B cell (primary cell): ENCODE measurements at places on chromosomes 7 and 10.

DNA sequence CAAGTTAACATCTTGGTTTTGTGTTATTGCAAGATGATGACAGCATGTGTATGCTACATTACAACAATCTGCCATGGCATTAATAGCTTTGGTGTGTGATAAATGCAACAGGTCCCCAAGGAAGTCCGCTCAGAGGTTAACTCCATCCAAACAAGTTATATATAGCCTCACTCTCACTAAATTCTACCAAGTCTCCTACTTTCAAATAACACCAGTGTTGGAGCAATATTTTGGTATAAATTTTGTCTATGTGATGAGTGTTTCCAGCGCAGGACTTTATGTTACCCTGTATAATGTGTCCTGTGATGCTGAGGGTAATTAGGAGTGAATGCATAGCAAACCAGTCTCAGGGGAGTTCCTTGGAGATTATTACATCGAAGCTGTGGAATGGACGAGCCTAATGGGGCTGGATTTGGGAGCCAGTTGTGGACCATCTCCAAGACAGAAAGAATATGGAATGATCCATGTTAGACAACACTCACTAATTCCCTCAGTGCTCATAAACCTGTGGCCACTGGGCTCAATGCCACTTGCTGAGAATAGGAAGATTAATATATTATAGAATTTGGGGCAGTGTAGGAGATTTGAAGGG, 127.6 kb upstream of the CXCL12 start:
- DNase-seq: no peak

GRCh38 chr10:108775911-108776475, 1147.3 kb downstream of the XPNPEP1 start:
- DNase-seq: no peak

DNA sequence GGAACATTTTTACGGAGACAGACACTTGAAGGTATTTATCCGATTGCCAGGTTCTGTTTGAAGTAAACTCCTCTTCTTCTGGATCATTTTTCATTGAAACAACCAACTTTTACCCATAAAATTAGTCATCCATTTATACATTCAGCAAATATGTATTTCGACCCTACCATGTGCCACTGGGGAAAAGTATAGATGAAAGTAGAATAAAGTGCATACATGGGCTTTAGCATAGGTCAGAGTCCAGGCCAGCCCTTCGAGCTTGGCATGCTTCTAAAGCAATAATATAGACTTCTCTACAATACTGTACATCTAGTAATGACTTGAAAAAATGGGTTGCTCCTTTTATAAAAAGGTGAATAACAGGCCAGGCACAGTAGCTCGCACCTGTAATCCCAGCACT, 10.1 kb downstream of the SLC25A16 start:
- no peak for DNase-seq

DNA sequence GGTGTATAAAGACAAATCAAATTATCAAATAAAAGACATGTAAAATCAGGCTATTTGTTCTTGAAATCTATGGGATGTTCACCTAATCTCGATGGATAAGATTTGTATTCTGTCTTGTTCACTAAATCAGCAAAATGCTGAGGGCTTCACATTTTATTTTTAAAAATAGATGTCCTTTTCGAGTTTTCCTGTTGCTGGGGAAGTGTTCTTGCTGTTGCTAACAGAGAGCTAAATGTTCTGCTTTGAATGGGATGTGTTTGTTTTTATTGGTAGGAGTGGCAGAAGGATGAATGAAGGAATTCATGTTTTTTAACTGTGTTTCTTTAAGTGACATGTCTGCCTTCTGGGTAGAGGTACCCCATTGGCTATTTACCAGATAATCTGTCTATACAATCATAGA, 7.3 kb upstream of the SNX13 start:
- no peak for DNase-seq

DNA sequence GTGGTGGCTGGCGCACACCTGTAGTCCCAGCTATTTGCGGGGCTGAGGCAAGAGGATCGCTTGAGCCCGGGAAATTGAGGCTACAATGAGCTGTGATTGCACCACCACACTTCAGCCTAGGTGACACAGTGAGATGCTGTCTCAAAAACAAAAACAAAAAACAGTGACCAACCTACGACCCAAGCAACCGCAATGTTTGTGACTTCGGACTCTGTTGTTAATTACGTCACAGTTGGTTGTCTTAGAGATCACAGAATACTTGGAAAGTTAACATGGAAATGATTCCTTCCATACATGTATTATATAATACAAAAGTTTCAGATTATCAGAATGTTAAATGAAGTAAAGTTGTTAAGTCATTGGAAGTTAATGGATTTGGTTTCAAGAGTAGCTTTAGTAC, 106.2 kb downstream of the REEP3 start:
- DNase-seq: no peak

GRCh38 chr10:22429146-22429545, 83.8 kb downstream of the SPAG6 start:
- DNase-seq: no peak

DNA sequence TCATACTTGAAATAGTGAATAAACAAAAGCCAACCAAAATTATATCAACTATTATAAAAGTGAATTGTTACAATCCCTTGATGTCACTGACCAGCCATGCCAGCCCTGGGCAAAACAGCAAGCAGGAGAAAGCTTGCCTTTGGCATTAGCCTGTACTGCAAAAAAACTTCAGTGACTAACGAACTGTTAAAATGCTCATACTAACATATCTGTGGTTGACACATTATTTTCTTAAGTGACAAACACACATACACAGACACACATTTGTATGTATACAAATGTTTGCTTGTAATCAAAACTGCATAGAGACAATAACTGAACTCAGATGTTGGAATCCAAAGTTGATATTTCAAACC, 29.5 kb downstream of the CHCHD3 start:
- no peak for DNase-seq

DNA sequence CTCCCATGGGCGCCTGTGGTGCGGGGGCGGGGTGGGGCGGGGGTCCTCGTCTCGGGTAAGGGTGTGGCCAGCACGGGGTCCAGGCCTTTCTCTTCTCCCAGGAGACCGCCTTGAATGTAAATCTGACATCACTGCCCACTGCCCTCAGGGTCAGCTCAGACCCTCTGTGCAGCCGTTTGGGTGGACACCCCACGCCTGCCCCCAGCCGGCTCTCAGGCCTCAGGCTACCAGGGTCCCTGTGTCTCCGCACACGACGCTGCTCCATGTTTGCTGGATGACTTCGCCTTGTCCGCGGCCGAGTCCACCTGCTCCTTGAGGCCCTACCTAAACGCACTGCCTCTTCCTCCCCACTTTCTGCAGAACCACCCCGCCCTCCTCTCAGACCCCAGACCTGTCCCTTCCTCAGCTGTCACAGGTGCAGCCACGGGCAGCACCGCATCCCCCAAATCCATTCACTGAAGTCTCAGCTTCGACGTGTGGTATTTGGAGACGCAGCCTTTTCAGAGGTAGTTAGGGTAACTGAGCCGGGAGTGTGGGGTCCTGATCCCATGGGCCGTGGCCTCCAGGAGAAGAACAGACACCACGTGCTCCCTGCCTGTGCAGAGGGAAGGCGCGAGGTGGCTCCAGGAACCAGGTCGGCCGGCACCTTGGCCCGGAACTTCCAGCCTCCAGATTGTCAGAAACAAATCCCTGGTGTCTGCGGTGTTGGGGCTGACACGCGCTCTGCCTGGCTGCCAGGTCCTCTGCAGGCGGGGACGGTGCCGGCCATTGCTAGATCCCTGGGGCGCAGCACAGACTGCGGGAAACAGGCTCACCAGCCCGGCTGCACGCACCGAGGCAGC, 97.4 kb upstream of the DIP2C start:
- DNase-seq: no peak

- no peak for DNase-seq
Observed at GRCh38 chr7:25029075-25029474, 49.1 kb upstream of the OSBPL3 start.

DNA sequence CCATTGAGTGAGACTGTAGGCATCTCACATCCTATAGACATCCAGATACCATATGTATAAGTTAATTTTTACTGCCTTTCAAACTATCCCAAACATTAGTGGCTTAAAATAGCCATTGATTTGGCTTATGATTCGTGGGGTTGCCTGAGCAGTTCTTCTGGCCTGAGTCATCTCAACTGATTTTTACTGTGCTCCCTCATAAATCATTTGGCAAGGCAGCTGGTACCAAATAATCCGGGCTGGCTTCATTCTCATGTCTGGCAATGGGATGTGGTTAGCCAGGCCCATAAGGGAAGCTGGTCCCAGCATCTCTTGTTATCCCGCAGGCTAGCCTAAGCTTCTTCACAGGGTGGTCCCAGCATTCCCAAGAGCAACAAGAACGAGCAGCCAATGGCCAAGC, 6.7 kb upstream of the LRGUK start:
- DNase-seq: no peak

GRCh38 chr10:80259405-80259871, 30.0 kb downstream of the MAT1A start:
- DNase-seq: no peak

DNA sequence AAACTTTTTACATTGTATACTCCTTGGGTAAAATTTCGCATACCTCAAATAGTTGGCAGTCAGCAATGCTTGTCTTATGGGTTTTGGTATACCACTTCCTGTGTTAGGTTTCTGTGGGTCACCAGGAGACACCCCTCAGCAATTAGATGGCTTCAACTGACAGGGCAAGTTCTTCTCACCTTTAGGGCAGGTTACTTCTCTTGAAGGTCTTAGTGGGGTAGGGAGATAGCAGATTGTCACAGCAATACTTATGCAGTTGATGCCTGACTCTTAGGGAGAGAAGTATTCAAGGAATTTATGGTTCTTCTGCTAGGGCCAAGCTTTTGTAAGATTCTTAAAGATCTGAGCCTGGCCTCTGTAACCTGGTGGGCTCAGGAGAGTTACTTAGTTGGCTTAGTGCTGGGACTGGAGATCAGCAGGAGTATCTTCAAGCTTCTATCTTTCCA, 42.9 kb downstream of the MKLN1 start:
- peak; percentile 47 for DNase-seq

- DNase-seq: no peak
Observed at GRCh38 chr10:110286841-110287240, 17.9 kb downstream of the SMNDC1 start.

GRCh38 chr10:32530231-32530630, 84.3 kb downstream of the CCDC7 start:
- DNase-seq: no peak

DNA sequence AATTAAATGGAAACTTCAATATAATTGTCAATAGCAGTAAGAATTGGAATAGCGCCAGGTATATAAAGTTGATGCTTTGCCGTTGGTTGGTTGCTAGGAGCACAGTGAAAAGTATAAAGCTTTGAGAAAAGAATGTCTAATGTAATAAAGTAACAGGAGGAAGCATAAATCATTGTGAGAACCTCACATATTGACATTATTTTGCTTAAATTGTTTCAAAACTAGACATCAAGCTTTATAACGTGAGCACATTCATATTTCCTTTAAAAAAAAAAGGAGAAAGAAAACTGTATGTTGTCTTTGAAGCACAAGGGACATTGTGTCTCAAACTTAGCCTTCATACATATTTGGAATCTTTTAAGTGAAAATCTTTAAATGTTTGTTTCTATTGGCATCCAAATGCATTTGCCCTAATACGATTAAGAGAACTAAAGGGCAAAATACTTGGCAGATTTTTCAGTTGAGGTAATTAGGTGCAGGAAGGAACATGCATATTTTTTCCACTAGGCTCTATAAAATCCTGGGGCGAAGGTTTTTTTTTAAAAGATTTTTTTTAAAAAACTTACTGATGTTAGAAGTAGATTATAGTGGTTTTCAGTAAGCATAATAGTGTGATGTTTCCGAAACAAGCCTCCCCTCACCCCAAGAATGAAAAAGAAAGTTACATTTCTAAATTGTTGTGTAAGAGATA, 92.4 kb downstream of the ARID5B start:
- DNase-seq: no peak

- no peak for DNase-seq
Observed at GRCh38 chr7:128035712-128036111, 4.5 kb upstream of the LRRC4 start.

GRCh38 chr7:143410521-143411004, 1.9 kb upstream of the EPHA1 start:
- no peak for DNase-seq

DNA sequence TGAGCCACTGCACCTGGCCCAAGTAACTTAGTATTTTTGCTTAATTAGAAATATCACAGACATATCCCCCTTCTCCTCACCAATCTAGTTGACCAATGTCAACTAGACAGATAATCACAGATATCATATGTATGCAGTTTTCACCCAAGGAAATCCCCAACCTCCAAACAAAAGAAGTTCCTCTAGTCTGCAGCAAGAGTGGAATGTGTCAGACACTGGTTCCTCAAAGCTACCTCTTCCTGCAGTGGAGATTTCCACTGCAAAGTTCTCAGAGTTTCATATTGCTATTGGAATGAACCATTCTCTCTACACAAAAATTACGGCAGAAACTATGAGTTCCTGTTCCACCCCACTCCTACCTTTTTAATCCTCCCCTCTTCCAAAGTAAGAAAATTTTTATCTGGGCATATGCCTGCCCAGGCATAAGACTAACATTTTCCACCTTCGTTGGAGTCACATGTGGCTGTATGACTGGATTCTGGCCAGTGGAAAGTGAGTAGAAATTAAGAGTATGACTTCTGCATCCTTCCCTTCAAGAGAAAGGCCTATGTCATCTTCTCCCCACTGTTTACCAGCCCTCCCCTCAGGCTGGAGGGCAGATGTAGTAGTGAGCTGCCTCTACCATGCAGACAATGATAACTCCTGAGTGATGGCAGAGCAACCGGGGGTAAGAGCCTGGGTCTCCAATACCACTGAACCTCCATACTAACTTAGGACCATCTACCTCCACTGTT, 103.0 kb downstream of the MYOF start:
- DNase-seq: no peak

GRCh38 chr7:1569016-1569415, 816 bp downstream of the PSMG3 start:
- DNase-seq: no peak

- DNase-seq: no peak
Observed at GRCh38 chr10:33326933-33327332, 7.5 kb downstream of the NRP1 start.

GRCh38 chr10:63480237-63480636, 14.5 kb upstream of the JMJD1C start:
- DNase-seq: no peak

GRCh38 chr7:114364151-114364550, 50.5 kb upstream of the FOXP2 start:
- DNase-seq: no peak
